Spleen (tissue), 13 donors: ENCODE measurements at places on chromosomes 2 and 18. TPM values are rescaled to one million over a fixed set of nuclear protein-coding genes. Genes with fewer than 3 reads are reported as not detected.
A peak's percentile ranks its signal among the peaks of the same experiment; 100 is the strongest.

ASXL3 gene
- 3.2 TPM for total RNA-seq

CLEC4F gene
- total RNA-seq = 4.8 TPM

LRP2 gene
- not detected for total RNA-seq

TUBA3D gene
- not detected for total RNA-seq

- DNase-seq = no peak
- H3K27ac ChIP-seq = no peak overlapping the region
- H3K27me3 ChIP-seq = no peaks in the 10 kb centered on the region
- H3K4me1 ChIP-seq = no peaks in the 10 kb centered on the region
- no peaks in the 10 kb centered on the region for H3K36me3 ChIP-seq
Observed at GRCh38 chr2:202052235-202052634, 18.6 kb downstream of the FZD7 start.

DNA sequence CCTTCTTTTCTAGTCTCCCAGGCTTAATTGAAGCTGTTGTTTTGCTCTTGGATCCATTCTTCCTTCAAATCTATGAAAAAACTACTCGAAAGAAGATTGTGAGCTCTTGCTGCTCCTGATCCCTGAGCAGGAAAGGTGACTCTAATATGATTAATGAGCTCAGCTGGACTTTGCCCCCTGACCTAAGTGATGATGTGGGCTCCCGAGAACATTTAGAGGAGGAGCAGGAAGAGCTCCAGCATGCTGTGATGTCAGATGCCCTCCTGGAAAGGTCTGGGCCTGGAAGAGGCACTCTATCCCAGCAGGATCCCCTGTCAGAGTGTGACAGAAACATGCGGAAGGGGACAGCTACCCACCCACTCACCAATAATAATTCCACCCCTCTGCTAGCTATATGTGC lies 117.9 kb upstream of the PELI1 start:
- H3K4me1 ChIP-seq = peaks cover 25% of the 10 kb centered on the region
- no peak overlapping the region for H3K4me3 ChIP-seq
- no peaks in the 10 kb centered on the region for H3K36me3 ChIP-seq
- H3K27ac ChIP-seq = peak overlapping the region; percentile 87
- no peaks in the 10 kb centered on the region for H3K27me3 ChIP-seq

GRCh38 chr2:189499137-189499536 lies 57.9 kb downstream of the WDR75 start:
- H3K27ac ChIP-seq = no peak overlapping the region
- H3K4me3 ChIP-seq = no peak overlapping the region
- peaks cover 15% of the 10 kb centered on the region for H3K4me1 ChIP-seq
- H3K36me3 ChIP-seq = no peaks in the 10 kb centered on the region
- no peaks in the 10 kb centered on the region for H3K27me3 ChIP-seq

DNA sequence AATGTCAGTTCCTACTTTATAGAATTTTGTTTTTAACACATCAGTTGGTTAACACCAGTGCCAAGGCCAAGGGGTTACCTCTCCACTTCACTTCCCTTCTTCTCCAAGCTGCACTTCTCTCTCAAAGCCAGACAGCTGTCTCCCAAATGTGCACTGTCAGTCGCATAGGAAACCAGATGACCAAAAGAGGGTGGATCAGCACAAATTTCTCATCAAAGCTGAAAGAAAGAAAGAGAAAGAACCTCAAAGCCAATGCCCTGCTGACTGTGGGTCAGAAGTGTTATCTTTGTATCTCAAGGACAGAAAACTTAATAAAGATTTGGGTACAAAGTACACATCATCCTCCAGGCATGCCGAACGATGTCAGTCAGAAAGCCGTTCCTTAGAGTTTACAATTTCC lies 32.2 kb downstream of the SPATS2L start:
- no peak for DNase-seq
- H3K4me1 ChIP-seq = peaks cover 55% of the 10 kb centered on the region
- peak overlapping the region; percentile 56 for H3K27ac ChIP-seq

- H3K27ac ChIP-seq = no peak overlapping the region
- no peak overlapping the region for H3K4me3 ChIP-seq
- H3K36me3 ChIP-seq = no peaks in the 10 kb centered on the region
- H3K4me1 ChIP-seq = peaks cover 9% of the 10 kb centered on the region
Observed at GRCh38 chr2:159202568-159203071, 83.9 kb downstream of the WDSUB1 start.

- no peak overlapping the region for H3K4me3 ChIP-seq
- peak; percentile 85 for DNase-seq
- no peak overlapping the region for H3K27ac ChIP-seq
- no peaks in the 10 kb centered on the region for H3K27me3 ChIP-seq
- H3K36me3 ChIP-seq = no peaks in the 10 kb centered on the region
- peaks cover 15% of the 10 kb centered on the region for H3K4me1 ChIP-seq
Observed at GRCh38 chr2:199739413-199740110, 111.4 kb downstream of the FTCDNL1 start.

- H3K27me3 ChIP-seq = no peaks in the 10 kb centered on the region
- no peak overlapping the region for H3K4me3 ChIP-seq
- DNase-seq = no peak
- H3K36me3 ChIP-seq = no peaks in the 10 kb centered on the region
- H3K27ac ChIP-seq = no peak overlapping the region
Observed at GRCh38 chr2:30306522-30306921, 75.2 kb downstream of the LBH start.

DNA sequence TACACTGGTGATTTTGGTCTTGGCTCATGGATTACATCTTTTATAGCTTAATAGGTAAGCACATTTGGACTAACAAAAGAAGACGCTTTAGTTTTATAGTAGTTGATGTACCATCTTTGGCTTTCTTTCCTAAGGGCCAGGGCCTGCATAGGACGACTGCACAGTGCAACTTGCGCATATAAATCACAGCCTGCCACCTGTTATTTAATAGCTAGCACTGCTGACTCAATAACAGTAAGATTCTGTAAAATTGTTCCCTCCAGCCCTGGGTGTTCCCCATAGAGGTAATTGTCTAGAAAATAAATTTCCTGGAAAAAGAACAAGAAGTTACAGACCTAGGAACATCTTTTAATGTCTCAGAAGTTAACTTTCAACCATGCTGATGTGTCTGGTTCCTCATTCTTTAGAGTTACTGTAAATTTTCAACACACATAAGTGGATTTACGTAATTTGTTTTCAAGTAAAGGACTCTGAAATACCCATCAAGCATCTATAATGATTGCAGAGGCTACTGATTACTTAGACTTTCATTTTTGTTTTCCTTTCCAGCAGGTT lies 594.2 kb upstream of the NXPH2 start:
- H3K4me3 ChIP-seq = no peak overlapping the region
- H3K27ac ChIP-seq = no peak overlapping the region
- no peak for DNase-seq
- no peaks in the 10 kb centered on the region for H3K4me1 ChIP-seq
- H3K27me3 ChIP-seq = no peaks in the 10 kb centered on the region

DNA sequence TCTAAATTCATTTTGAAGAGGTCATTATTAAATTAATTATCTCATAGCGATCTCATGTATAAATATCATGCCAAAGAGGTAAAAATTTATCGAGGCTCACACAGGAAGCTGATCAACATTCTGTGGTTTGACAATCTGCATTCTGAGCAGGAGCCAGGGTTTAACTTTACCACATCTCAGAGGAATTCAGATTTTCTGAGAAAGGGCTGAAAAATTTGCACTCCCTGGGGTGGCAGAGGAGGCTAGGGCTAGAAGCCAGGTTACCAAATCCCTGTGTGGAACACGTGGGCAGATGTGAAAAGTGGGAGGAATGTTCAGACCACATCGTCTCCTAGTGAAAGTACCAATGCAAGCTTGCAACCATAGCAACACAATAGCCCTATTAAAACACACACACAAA lies 63.5 kb upstream of the CTLA4 start:
- DNase-seq = no peak
- H3K4me1 ChIP-seq = peaks cover 34% of the 10 kb centered on the region
- no peaks in the 10 kb centered on the region for H3K27me3 ChIP-seq
- no peak overlapping the region for H3K4me3 ChIP-seq
- peak overlapping the region; percentile 27 for H3K27ac ChIP-seq

DNA sequence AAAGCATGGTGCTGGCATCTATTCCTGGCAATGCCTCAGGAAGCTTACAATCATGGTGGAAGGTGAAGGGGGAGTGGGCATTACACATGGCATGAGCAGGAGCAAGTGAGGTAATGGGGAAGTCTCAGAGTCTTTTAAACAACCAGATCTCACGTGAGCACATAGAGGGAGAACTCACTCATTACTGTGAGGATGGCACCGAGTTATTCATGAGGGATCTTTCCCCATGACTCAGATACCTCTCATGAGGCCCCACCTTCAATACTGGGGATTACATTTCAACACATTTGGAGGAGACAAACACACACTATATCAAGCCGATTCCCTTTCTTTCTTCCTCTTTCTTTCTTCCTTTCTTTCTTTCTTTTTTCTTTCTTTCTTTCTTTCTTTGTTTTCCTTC lies 47.9 kb upstream of the FANCL start:
- no peak overlapping the region for H3K4me3 ChIP-seq
- H3K4me1 ChIP-seq = no peaks in the 10 kb centered on the region
- H3K27me3 ChIP-seq = no peaks in the 10 kb centered on the region
- no peaks in the 10 kb centered on the region for H3K36me3 ChIP-seq
- DNase-seq = no peak

- H3K4me1 ChIP-seq = no peaks in the 10 kb centered on the region
- no peak overlapping the region for H3K4me3 ChIP-seq
- H3K27ac ChIP-seq = no peak overlapping the region
- H3K36me3 ChIP-seq = no peaks in the 10 kb centered on the region
Observed at GRCh38 chr2:216873573-216873972, 13.7 kb upstream of the TNP1 start.

DNA sequence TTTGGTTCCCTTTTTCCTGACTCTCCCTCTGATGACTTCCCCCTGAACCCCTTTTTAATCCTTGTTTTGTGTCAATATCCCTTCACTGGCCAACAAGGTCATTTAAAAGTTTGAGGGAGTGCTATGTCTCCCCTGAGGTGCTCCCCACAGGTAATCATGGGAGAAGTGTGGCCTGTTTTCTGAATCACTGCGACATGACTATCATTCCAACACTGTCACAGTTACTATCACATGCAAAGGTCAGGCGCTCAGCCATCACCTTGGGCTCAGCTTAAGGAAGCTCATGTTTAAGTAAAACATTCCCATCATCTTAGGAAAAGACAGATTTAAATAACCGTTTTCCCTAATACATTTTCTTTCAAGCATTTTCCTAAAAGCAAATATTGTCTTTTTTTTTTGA lies 20.9 kb upstream of the ACAA2 start:
- DNase-seq = no peak
- H3K4me3 ChIP-seq = no peak overlapping the region
- no peaks in the 10 kb centered on the region for H3K27me3 ChIP-seq
- no peaks in the 10 kb centered on the region for H3K4me1 ChIP-seq
- no peak overlapping the region for H3K27ac ChIP-seq

DNA sequence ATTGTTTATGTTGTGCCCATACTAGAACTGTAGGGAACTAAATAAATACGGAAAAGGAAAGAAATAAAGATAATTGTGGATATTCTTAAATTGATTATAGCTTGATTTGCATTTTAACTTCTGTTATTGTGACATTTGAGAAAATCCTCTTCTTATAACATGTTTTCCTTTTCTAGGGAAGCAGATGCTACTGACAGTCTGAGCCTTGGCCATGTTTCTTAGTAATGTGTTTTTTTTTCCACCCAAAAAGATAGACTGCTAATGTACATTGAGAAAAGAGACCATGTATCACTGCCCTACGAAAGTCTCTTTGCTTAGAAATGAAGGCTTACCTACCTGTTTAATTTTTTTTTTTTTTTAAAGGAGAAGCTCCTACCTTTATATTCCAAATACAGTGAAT lies 22.2 kb downstream of the ITGAV start:
- no peaks in the 10 kb centered on the region for H3K27me3 ChIP-seq
- no peaks in the 10 kb centered on the region for H3K36me3 ChIP-seq
- no peak overlapping the region for H3K4me3 ChIP-seq
- DNase-seq = no peak
- H3K4me1 ChIP-seq = peaks cover 7% of the 10 kb centered on the region
